ENCODE measurements at places on chromosomes 13 and 19. TPM values are rescaled to one million over a fixed set of nuclear protein-coding genes. Genes with fewer than 3 reads are reported as not detected.

DNA sequence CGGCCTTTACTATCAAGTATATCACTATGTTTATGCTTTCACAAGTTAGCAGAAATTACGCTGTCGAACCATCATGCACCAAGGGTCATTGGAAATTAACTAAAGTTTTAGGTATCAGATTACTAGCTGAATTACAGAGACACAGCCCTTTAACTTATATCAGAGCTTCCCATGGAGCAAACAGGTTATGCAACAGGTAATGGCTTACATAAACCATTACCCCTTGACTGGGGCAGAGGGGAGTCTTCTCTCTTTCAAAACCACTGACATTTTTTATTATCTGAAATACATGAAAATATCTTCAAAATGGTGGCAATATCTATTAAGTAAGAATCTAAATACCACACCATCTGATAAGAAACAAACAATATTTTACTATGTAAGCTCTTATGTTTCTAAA, 1692.9 kb upstream of the SLC10A2 start:
- no peak for DNase-seq

The SCN1B gene
- 0.30 TPM for polyA plus RNA-seq

The SCEL gene
- polyA plus RNA-seq = 32.7 TPM

DNA sequence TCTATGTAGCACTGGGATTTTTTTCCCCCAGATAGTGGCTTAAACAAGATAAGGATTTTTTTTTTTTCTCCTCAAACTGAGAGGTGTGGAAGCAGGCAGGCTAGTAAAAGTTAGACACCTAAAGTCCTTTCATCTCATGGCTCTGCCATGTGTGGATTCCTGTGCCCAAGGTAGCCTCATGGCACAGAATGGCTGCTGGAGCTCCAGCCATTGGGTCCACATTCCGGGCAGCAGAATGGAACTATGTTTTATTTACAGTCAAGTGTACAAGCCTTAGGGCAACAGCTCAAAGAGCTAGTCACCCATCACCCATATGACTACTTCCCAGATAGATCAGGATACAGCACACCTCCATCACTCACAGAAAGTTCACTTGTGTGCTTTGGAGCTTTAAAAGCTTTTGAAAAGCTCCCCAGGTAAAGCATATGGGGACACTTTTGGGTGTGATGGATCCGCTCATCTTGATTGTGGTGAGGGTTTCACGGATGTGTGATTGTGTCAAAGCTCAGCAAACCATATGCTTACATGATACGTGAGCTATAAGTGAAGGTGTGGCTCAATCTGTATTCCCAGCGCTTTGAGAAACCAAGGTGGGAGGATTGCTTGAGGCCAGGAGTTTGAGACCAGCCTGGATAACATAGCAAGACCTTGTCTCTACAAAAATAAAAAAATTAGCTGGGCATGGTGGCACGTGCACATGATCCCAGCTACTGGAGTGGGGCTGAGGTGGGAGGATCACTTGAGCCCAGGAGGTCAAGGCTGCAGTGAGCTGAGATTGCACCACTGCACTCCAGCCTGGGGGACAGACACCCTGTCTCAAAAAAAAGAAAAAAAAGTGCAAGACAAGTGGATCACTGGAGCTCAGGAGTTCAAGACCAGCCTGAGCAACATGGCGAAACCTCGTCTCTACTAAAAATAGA, 18.1 kb downstream of the PGLS start:
- DNase-seq = no peak

The IRS2 gene
- polyA plus RNA-seq = 1.1 TPM

- peak; percentile 49 for DNase-seq
These were observed 6.2 kb downstream of the SULT2B1 start for GRCh38 chr19:48558018-48558684.

- DNase-seq = no peak
These were observed 239.5 kb downstream of the EFNB2 start for GRCh38 chr13:106295971-106296370.

GRCh38 chr13:112137144-112137543, 70.2 kb downstream of the SOX1 start:
- DNase-seq = no peak

DNA sequence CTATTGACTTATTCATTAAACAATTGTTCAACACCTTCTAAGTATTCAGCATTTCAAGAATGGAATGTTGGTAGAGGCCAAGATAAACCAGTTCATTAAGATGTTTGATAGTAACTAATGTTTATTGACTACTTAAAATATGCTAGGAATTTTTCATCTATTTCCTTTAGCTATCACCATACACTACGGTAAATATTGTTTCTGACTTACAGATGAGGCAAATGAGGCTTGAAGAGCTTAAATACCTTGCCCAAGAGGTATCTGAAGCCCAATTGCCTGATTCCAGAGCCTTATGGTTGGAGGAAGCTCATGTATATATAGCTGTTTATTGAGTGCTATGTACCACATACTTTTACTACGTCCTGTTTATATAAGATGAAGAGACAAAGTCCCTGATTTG, 286.2 kb downstream of the NDFIP2 start:
- DNase-seq = no peak

The LIM2 gene
- not detected for polyA plus RNA-seq

DNA sequence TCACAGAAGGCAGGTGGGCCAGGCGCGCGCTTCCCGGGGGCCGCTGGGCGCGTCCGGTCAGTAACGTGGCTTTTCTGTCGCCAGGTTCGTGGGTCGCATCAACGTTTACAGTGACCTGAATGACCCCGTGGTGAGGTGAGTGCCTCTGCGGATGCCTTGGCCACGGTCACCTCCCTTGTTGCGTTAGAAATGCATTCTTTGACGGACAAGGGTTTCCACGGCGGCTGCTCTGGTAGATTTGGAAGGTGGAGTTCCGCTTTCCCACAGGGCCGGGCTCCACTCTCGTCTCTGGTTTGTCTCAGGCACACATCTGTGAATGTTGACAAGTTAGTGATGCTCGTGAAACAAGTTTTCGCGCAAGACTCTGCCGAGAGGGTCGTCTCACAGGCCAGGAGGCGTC, 130.0 kb downstream of the ATP11A start:
- DNase-seq = no peak

- DNase-seq = no peak
These were observed 689 bp downstream of the DCUN1D2 start for GRCh38 chr13:113489549-113490495.

The KIR2DL1 gene
- polyA plus RNA-seq = not detected

DNA sequence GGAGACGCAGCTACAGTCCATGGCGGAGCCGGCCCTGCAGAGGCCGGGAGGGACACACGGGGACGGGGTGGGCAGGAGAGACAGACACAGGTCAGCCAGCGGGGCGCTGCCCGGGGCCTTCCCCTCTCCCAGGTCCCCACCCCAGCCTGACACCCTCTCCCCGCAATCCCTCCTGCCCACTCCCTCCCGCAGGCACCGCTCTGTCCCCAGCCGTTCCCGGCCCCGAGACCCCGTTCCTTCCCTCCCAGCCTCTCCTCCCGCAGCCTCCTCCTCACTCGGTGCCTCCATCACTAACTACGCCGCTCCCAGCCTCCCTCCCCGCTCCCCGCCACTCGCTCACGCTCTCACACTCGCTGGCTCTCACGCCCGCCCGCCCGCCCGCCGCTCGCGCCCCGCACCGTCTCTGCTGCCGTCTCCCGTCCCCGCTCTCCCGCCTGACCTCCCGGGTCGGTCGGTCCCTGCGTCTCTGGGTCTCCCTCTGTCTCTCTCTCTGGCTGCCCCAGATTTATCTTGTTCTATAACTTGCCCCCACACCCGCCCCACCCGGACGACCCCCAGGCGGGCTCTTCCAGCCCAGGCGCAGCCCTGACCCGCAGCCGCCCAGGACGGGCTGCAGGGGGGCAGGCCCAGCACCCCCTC, 15.2 kb downstream of the ERFL start:
- no peak for DNase-seq

DNA sequence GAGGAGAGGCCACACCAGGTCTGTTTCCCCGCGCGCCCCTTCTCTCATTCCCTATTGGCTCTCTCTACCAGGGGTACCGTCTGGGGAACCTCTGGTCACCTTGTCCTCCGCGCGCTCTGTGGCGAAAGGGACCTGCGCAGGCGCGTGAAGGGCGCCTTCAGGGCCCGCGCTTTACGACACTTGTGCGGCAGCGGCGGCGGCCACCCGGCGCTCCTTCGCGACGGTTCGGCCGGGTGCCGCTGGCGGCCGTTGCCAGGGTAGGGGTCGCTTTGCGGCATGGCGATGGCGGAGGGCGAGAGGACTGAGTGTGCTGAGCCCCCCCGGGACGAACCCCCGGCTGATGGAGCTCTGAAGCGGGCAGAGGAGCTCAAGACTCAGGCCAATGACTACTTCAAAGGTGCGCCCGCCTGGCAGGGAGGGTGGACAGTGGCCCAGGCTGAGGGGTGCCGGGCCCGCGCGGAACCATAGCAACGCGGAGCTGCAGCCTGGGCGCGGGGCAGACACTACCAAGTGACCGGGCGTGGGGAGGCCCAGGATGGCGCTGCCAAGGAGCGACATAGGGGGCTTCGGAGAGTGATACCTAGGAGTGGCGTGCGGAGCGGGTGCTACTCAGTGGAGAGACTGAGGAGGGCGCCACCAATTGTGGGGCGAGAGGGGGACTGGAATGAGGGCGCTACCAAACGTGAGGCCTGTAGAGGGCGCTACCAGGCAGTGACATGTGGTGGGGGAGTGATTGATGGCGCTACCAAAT, at the start of gene PPP5C:
PPP5C (plus strand) TSS at position 267 of the 751 bp plus-strand sequence; CDS start at position 277, 10 bp downstream.
- DNase-seq = no peak

DNA sequence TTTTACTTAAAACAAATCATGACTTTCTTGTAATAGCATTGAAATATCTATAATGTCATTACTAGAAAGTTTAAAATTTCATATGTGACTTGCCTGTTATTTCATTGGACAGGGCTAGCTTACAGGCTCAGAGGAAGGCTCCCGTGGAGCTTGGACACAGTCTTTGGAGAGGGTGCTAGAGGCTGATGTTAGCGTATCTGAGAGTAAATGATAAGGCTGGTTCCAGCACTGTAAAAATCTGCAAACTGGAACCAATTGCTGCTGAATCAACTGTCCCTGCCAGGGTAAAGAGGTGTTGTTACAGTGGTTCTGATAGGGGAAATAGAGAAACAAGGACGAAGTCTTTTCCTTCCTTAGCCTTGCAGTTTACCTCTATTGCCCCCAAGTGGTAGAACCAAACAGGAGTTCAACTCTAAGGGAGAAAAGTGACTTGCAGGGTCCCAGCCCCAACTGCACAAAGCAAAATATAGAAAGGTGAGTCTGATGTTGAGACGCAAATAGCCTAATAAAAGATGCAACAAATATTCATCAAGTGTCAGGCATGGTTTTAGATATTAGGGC, 901.7 kb downstream of the DIAPH3 start:
- no peak for DNase-seq

- DNase-seq = no peak
These were observed 855.6 kb downstream of the EFNB2 start for GRCh38 chr13:105679838-105680237.

GRCh38 chr13:51998723-51999509, 12.3 kb downstream of the ATP7B start:
- DNase-seq = no peak

- no peak for DNase-seq
These were observed 479.6 kb downstream of the DIAPH3 start for GRCh38 chr13:59684105-59684504.
